ENCODE measurements at places on chromosomes 12 and 14.
A peak's percentile ranks its signal among the peaks of the same experiment; 100 is the strongest.

- H3K4me3 ChIP-seq, result no peak overlapping the region
- H3K4me1 ChIP-seq, result no peaks in the 10 kb centered on the region
- no peaks in the 10 kb centered on the region for H3K36me3 ChIP-seq
- H3K27me3 ChIP-seq, result no peaks in the 10 kb centered on the region
Observed at GRCh38 chr14:51821822-51822221, 38.6 kb upstream of the GNG2 start.

- no peak overlapping the region for H3K4me3 ChIP-seq
- H3K36me3 ChIP-seq, result no peaks in the 10 kb centered on the region
- no peaks in the 10 kb centered on the region for H3K4me1 ChIP-seq
- H3K27me3 ChIP-seq, result no peaks in the 10 kb centered on the region
- no peak for DNase-seq
Observed at GRCh38 chr12:93944201-93944600, 204.2 kb upstream of the PLXNC1 start.

GRCh38 chr14:72607386-72608130 is 286.3 kb downstream of the DPF3 start:
- H3K27ac ChIP-seq, result no peak overlapping the region
- H3K36me3 ChIP-seq, result no peaks in the 10 kb centered on the region
- H3K4me1 ChIP-seq, result no peaks in the 10 kb centered on the region
- H3K27me3 ChIP-seq, result no peaks in the 10 kb centered on the region

DNA sequence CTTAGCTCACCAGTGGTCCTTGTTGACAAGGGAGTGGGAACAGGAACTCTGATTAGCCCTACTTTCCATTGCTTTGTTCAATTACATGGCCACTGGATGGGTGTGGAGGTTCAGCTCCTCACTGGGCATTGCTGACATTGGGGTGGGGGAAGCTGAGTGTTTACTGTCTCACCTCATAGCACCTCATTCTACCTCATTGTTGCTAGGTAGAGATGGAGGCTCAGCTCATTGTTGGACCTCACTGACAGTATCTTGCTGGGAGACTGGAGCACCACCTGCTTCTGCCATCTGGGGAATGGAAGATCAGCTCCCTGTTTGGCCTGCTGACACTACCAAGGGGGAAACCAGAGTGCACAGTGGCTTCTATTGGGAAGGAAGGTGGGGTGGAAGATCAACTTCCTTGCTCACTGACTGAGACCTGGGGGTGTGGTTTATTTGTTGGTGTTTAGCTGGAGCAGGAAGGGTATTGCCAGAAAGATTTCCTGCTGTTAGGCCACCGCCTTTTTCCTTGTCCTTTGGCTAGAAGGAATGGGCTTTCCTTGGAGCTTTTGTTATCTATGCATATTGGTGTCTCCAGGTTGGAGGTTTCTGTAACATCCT is 1.3 kb upstream of the OR4E2 start:
- H3K27me3 ChIP-seq, result no peaks in the 10 kb centered on the region
- H3K36me3 ChIP-seq, result no peaks in the 10 kb centered on the region
- peak; percentile 20 for DNase-seq
- H3K4me3 ChIP-seq, result no peak overlapping the region
- H3K27ac ChIP-seq, result peak overlapping the region; percentile 30

DNA sequence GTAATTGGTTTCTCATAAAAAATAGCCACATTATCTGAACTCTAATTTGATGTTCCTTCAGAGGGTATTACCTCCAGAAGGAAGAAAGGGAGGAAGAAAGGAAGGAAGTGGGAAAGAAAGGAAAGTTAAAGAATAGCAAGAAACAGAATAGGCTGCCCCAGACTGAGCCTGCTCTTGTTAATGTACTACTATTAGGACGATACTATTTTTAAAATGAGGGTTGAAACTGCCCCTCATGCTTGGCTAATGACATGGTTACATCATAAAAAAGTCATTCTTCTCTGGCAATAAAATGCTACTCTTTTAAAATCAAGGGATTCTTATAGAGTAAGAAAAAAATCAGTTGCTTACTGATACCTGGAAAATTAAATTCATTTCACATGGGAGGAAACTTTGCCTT is 253.0 kb downstream of the KTN1 start:
- no peaks in the 10 kb centered on the region for H3K4me1 ChIP-seq
- H3K27me3 ChIP-seq, result no peaks in the 10 kb centered on the region
- H3K27ac ChIP-seq, result no peak overlapping the region
- H3K4me3 ChIP-seq, result no peak overlapping the region
- DNase-seq, result no peak
- no peaks in the 10 kb centered on the region for H3K36me3 ChIP-seq

DNA sequence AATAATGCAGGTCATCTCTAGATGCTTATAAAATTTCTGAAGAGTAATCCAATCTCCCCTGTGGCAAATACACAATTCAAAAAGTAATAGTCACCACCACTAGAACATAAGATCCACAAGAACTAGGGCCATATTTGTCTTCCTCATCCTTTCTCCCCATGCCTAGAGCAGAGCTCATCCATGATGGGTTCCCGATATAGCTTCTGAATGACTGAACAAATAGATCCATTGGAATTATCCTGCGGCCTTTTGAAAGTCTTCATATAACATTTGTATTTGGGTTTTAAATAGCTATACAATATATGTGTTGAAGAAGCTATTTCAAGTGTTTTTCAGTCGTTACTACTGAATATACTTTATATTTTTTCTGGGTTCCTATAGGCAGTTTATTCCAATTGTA is 5.7 kb downstream of the DCN start:
- H3K27ac ChIP-seq, result peak overlapping the region; percentile 29
- no peaks in the 10 kb centered on the region for H3K27me3 ChIP-seq
- no peak overlapping the region for H3K4me3 ChIP-seq
- H3K36me3 ChIP-seq, result no peaks in the 10 kb centered on the region
- no peak for DNase-seq

- H3K27ac ChIP-seq, result no peak overlapping the region
- H3K4me1 ChIP-seq, result no peaks in the 10 kb centered on the region
- DNase-seq, result no peak
- H3K27me3 ChIP-seq, result no peaks in the 10 kb centered on the region
- no peaks in the 10 kb centered on the region for H3K36me3 ChIP-seq
Observed at GRCh38 chr12:85476756-85477155, 196.7 kb downstream of the ALX1 start.

DNA sequence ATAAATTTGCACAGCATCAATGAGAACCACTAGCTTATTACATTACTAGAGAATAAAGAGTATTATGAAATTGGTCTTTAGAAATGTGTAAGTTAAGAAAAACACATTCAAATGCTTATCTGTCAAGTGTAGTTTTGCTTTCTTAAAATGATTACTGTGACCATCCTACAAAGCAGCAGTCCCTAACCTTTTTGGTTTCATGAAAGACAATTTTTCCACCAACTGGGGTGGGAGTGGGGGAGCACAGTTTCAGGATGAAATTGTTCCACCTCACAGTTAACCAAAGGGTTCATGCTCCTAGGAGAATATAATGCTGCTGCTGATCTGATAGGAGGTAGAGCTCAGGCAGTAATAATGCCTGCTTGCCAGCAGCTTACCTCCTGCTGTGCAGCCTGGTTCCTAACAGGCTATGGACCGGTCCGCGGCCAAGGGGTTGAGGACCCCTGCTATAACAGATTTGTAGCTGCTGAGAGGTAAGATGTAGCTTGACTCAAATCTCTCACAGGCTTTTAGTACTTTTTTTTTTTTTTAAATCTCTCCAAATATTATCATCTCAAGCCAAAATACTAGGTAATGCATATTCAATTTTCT is 45.4 kb downstream of the PPP4R3A start:
- H3K36me3 ChIP-seq, result peaks cover 58% of the 10 kb centered on the region
- no peak for DNase-seq
- no peak overlapping the region for H3K4me3 ChIP-seq

GRCh38 chr14:59630288-59630963 is 53.8 kb upstream of the CCDC175 start:
- peak overlapping the region; percentile 17 for H3K4me3 ChIP-seq
- no peaks in the 10 kb centered on the region for H3K36me3 ChIP-seq
- no peak for DNase-seq
- H3K27ac ChIP-seq, result no peak overlapping the region

DNA sequence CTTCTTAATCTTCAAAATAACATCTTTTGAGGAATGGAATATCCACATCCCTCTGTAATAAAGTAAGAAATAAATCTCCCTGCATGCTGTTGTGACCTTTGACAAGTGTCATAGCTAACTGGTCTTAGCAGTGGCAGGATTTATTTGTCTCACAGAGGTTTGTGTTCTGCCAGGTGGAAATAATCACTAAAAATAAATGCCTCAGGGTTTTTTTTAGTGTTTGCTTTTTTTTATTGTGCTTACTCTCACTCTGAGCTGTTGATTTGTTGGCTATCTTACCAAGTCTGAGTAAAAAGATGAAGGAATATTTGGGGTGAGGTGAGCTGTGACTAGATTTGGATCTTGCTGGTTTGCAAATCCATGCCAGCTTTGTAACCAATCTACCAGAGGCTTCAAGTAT is 285.4 kb downstream of the ALG10B start:
- no peaks in the 10 kb centered on the region for H3K27me3 ChIP-seq
- no peaks in the 10 kb centered on the region for H3K4me1 ChIP-seq
- H3K36me3 ChIP-seq, result no peaks in the 10 kb centered on the region

- H3K27ac ChIP-seq, result no peak overlapping the region
- no peaks in the 10 kb centered on the region for H3K27me3 ChIP-seq
- peaks cover 54% of the 10 kb centered on the region for H3K36me3 ChIP-seq
- DNase-seq, result no peak
Observed at GRCh38 chr12:122139266-122139665, 34.8 kb downstream of the IL31 start.

GRCh38 chr12:93020631-93021597 is 91.8 kb upstream of the EEA1 start:
- no peaks in the 10 kb centered on the region for H3K36me3 ChIP-seq
- no peak for DNase-seq
- no peaks in the 10 kb centered on the region for H3K27me3 ChIP-seq
- peak overlapping the region; percentile 81 for H3K27ac ChIP-seq
- H3K4me1 ChIP-seq, result peaks cover 49% of the 10 kb centered on the region
- H3K4me3 ChIP-seq, result no peak overlapping the region

DNA sequence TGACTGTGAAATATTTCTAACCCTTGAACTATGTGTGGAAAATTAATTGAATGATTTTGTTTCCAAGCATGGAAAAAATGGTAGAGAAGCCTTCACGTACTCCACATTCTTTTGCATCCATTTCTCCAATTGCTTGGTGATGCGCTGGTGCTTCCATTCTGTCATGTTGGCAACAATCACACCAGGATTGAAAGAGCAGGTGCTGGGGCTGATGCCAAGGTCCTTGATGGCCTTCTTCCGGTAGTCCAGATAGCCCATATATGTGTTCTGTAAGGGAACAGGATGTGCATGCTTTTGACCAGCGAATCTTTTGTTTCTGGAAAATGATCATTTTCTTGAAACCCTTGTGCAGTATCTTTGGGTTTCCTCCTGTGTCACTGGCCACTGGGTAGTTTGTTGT is 28.6 kb downstream of the TDG start:
- H3K27ac ChIP-seq, result no peak overlapping the region
- no peak for DNase-seq
- no peaks in the 10 kb centered on the region for H3K36me3 ChIP-seq
- no peaks in the 10 kb centered on the region for H3K27me3 ChIP-seq

GRCh38 chr12:105352940-105353635 is 22.6 kb downstream of the C12orf75 start:
- no peaks in the 10 kb centered on the region for H3K27me3 ChIP-seq
- no peak overlapping the region for H3K27ac ChIP-seq
- H3K36me3 ChIP-seq, result no peaks in the 10 kb centered on the region
- no peak for DNase-seq
- H3K4me3 ChIP-seq, result no peak overlapping the region

GRCh38 chr12:3417113-3417512 is 73.9 kb upstream of the PRMT8 start:
- DNase-seq, result no peak
- H3K36me3 ChIP-seq, result no peaks in the 10 kb centered on the region
- no peak overlapping the region for H3K4me3 ChIP-seq
- H3K4me1 ChIP-seq, result no peaks in the 10 kb centered on the region
- no peak overlapping the region for H3K27ac ChIP-seq
- peaks cover 8% of the 10 kb centered on the region for H3K27me3 ChIP-seq

DNA sequence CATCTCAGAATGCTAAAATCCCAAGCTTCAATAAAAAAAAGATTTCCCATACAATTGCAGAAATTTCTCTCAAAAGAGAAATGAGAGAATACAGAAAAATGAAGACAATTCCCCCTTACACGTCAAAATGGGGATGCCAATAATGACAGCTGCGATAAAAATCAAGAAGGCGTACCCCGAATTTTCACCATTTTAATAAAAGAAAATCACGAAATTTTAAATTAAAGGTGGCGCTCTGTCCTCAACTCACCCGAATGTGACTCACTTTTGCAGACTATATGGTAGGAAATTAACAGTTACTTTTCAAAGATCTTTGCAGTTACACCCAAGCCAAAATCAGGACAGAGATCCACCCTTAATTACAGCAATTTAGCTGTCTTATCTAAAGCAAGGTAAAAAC is 2.1 kb downstream of the ATP2B1 start:
- no peaks in the 10 kb centered on the region for H3K36me3 ChIP-seq
- no peak overlapping the region for H3K27ac ChIP-seq
- peaks cover 14% of the 10 kb centered on the region for H3K4me1 ChIP-seq
- H3K27me3 ChIP-seq, result no peaks in the 10 kb centered on the region
- DNase-seq, result no peak

DNA sequence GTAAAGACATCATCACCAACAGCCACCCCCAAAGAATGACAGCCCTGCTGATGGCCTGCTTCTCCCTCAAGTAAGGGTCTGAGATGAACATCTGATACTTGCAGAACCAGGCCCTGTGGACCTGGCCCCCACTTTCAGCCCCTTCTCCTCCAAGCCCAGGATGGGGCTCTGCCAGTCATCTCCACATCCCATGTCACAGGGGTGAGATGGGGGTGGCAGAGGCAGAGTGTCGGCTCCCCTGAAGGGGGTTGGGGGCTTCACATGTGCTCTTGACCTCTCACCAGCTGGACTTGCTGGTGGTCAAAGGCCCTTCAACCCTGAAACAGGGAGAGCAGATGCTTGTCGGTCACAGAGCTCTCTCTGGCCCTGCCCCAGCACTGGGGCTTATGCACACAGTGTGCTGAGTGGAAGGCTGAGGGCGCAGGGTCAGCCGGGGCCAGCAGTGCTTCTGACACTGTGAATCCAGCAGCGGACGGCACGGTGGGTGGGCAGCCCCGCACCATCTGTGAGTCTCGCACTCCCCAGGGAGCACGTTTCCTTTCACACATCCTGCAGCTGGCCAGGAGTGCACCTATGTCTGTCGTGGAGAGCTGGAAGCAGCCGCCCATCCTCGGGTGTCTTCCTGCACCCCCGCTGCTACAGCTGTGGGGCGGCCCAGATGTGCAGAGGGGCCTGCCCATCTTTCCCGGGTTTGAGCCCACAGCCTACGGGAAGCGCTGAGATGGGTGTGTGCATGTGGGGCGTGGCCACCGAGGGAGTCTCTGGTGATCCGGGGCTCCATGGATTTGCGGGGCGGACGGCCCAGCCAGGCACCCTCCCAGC is 94.3 kb downstream of the ADGRD1 start:
- no peaks in the 10 kb centered on the region for H3K36me3 ChIP-seq
- no peaks in the 10 kb centered on the region for H3K27me3 ChIP-seq
- H3K27ac ChIP-seq, result no peak overlapping the region
- no peak for DNase-seq
- no peak overlapping the region for H3K4me3 ChIP-seq
